ENCODE measurements at places on chromosomes 1 and 21.

DNA sequence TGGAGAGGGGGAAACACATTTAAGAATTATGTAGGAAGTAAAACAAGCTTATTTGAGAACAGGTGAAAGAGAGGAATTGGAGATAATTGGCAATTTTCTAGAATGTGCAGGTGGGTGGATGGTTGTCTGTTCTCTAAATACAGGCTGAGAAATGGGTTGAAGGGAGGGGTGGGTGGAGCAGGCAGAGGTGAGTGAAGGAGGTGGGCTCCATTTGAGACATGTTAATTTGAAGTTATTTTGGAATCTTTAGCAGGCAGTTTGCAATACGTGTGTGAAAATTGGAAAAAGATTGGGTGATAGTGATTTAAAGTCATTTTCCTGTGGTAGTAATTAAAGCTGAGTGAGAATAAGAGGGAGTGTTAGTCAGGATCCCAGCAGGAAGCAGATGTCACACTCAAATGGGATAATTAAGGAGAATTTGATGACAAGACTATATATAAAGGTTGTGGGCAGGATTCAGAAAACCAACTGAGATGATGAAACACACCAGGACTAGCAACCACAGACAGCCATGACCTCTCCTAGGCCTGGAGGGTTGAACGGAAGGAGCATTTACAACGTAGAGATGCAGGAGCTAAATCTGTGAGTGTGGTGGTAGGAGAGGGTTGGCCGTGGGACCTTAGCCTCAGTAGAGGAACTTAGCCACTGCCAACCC is 40.6 kb downstream of the CHRM3 start:
- DNase-seq = no peak

DNA sequence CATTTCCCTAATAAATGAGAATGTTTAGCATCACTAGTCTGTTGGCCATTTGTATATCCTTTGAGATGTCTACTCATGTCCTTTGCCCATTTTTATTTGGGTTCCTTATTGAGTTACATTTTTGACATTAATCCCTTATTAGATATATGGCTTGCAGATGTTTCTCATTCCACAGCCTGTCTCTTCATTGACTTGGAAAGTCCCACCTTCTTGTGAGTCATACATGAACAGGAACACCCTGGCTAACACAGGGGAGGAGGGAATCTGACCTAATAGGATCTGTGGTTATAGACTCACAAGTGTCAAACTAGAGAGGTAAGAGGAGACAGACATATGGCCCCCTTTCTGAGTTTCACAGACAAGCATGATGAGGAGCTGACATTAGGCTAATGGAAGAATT is 11.5 kb downstream of the ZP4 start:
- DNase-seq = no peak

GRCh38 chr1:229691362-229691761 is 65.3 kb downstream of the URB2 start:
- DNase-seq = no peak

- no peak for DNase-seq
Measured at GRCh38 chr1:20597650-20598049, 8.8 kb downstream of the CDA start.

GRCh38 chr1:113207019-113207418 is 134.0 kb downstream of the LRIG2 start:
- DNase-seq = no peak

DNA sequence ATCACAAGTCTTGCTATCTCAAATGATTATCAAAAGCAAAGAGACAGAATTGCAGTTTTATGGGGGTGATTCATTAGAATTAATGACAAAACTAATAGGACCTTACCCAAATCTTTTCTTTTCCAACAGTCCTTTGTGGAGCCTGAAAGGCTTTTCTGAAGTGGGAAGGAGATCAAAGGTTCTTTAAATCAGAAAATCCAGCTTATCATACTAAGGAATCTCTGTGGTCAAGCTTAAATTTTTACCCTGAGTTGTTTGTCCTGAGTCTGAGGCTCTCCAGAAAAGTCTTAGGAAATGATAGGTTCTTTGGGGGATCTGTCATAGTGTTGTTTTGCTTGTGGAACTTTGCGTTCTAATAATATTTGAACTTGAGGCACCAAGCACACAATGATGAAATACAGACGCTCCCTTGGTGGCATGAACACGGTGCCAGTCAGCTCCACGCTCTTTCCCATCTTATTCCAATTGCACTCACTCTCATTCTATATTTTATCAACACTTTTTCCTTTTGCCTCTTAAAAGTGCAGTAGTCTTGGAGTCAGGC is 38.0 kb upstream of the COL24A1 start:
- DNase-seq = no peak

DNA sequence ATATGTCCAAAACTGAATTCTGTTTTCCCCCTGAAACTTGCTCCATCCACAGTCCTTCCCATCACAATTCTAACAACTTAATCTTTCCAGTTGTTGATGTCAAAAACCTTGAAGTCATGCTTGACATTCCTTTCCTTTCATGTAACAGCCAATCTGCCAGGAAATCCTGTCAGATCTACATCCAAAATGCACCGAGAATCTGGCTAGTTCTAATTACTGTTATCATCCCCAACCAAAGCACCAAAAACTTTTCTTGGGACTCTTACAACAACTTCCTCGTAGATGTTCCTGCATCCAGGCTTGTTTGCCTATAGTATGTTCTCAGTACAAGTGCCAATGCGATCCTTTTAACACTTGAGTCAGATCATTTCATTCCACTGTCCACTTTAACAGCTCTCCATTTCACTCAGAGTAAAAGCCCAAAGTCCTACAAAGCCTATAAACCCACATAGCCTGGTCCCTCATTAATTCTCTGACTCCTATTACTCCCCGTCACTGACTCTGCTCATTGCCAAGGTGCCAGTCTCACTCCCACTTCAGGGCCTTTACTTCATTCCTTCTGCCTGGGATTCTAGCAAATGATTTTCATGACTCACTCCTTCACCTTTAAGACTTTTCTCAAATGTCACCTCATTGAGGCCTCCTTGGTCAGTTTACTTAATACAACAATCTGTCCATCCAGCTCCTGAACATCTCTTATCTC is 493.2 kb upstream of the NFIA start:
- DNase-seq = no peak

DNA sequence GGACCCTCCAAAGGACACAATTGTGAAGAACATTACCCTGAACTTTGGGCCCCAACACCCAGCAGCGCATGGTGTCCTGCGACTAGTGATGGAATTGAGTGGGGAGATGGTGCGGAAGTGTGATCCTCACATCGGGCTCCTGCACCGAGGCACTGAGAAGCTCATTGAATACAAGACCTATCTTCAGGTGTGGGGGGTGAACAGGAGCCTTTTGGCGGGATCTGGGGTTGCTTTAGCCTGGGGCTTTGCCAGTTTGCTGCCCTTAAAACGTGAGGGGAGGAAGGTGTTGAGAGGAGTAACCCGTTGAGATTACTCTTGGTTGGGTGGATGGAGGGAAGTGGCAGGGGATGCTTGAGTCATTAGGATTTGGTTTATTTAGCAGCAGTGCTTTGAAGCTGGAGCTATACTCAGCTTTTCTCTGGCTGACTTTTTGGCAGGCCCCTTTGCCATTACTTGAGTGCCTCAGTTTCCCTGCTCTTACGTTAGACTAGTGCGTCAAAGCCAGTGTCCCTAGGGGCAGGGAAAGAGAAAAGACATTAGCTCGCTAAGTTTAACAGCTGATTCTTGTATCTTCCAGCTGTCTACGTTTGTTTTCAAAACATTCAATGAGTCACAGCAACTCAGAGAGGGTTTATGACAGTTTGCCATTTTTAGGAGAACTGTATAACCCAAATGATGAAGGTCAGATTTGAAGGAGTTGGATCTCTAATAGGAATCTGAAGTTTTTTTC is 4.4 kb downstream of the NDUFS2 start:
- DNase-seq = no peak

DNA sequence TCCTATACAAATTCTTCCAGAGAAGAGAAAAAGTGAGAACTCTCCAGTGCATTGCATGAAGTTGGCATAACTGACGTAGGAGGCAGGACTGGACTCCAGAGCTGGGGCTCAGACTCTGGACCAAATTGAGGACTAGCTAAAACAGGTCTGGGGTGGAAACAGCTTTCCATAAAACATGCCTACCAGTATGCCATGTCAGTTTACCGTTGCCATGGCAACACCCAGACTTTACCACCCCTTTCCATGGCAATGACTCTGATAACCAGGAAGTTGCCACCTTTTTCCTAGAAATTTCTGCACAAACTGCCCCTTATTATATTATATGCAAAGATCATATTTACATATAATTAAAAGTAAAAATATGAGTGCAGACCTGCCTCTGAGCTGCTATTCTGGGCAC is 8.9 kb upstream of the ZBTB8B start:
- DNase-seq = no peak

DNA sequence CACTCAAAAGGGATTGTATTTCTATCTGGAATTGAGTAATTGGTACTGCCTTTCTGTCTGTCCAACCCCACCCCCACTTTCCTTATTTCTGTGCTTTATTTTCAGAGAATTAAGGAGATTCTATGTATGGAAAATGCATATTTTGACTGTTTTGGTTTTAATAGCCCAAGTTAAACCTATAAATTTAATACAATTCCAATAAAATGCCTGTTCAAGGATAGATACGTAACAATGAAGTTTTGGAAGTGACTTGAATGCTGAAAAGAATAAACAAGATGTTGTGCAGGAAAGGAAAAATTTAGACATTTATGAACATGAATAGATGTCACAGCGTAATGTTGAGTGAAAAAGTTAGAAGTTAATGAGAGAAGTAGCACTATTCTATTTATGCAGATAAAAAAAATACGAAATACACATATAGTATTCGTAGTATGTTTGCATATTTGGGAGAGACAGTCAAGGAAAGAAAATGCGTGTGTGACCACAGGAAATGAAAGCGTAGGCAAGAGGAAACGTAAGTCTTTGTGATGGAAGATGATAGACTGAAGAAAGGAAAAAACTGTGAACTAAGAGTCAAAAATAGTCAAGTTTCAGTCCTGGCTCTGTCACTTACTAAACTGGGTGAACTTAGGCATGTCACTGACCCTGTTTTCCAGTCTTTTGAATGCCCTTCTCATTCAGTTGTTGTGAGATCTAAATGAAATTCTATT is 62.1 kb downstream of the MEF2D start:
- no peak for DNase-seq

GRCh38 chr1:32184650-32185049 is 5.2 kb downstream of the TXLNA start:
- DNase-seq = no peak

DNA sequence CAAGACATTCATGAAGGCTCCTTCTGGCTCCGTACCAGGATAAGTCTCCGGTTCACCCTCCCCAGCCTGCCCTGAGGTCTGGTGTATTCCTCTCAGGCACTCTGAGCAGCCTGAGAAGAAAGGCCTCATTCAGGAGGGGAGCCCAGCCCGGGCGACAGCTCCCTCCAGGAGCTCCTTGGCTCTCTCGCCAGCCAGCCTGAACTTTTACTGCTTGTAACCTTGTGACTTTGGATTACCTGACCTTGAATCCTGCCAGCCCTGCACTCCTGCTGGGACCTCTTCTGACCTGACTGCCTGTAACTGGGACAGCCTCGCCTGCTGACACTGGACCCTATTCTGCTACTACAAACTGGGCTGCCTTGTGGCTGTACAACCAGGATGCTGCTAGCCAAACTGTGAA is 65.8 kb downstream of the CD34 start:
- DNase-seq = no peak

DNA sequence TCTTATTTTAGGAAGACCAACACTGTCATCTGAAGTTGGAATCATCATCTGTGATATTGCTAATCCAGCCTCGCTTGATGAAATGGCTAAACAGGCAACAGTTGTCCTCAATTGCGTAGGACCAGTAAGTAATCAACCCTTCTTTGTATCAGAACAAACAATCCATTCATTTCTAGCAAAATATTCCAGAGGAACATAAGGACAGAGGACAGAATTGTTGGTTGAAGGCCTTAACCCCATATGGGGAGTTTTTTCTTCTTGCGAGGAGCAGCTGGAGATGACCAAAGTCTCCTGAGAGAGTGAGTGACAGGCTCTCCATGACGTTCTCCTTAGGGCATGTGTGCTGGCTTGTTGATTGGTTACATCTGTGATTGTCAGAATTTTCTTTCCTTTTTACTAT is 2.7 kb downstream of the SCCPDH start:
- DNase-seq = no peak

GRCh38 chr1:213249395-213249794 is 198.4 kb downstream of the RPS6KC1 start:
- no peak for DNase-seq

Data from cerebellar nuclear complex (tissue), 1 donor.